ENCODE measurements at places on chromosomes 11 and 22.

DNA sequence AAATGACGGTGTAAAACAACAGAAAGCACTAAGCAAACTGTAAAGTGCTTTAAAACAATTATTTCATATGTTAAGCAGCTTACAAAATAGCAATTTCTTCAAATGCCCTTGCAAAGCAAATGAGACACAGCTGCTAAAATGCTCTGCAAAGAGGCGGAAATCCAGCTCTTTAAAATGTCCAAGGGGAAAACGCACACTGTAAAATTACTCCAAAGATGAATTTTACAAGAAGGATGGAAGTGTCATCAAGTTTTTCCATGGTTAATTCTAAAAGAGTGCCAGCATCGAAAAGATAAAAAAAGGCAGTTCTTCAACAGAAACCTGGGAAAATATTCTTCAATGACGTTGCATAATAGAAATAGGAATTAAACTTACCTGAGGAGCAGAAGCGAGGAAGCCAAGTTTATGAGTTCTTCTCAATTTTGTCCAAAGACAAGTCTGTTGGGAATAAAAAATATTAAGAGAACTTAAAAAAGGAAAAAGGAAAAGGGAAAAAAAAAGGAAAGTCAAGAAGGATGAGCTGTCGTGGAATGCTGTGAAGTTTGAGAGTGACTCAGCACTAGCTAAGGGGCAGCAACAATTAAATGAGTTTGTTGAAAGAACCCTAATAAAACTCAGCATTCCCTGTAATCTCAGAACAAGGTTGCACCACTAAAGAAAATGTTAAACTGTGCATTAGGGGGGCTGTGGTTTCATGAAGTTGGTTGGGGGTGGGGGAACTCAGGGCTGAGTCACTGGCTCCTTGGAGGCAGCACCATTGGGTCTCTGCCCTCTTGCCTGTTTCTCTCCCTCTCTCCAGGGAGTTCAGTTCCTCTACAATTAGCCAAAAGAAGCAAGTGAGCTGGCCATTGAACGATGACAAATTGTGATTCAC is 64.2 kb upstream of the BLID start:
- no peak for DNase-seq

DNA sequence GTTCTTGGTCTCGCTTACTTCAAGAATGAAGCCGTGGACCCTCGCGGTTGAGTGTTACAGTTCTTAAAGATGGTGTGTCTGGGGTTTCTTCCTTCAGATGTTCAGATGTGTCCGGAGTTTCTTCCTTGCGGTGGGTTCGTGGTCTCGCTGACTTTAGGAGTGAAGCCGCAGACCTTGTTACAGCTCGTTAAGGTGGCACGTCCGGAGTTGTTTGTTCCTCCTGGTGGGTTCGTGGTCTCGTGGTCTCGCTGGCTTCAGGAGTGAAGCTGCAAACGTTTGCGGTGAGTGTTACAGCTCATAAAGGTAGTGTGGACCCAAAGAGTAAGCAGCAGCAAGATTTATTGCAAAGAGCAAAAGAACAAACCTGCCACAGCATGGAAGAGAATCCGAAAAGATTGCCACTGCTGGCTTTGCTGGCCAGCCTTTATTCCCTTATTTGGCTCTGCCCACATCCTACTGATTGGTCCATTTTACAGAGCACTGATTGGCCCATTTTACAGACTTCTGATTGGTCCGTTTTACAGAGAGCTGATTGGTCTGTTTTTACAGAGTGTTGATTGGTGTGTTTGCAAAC is 27.1 kb upstream of the NXPE2 start:
- no peak for DNase-seq

DNA sequence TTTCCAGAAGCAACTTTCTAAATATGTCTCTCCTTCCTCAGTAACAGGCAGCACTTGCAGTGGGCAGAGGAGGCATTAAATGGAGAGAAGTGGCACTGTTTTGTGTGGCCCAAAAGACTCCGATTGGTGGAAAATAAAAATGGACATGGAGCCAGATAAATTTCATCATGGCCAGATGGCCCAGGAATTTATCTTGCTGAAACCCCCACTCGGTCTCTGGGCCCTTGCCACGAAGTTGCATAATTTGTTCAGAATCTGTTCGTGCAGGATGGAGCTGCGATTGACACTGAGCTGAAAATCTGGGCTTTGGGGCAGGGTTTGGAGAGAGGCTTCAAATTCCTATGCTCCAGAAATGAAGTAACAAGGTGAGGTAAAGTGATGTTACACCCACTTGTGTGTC is 65.5 kb downstream of the C11orf91 start:
- no peak for DNase-seq

DNA sequence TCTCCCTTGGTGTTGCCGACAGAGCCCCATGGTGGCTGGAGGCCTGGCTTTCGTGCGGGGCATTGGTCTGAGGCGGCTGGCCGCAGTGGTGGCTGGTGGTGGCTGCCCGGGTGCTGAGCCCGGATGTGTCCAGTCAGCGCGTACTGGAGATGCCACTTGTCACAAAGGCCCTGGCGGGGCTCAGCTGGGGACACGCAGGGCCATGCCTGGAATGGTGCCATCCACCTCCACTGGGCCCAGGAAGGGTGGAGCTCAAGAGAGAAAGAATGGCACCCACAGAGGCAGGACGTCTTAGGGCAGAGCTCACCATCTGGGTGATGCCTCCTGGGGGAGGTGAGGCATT is 92.5 kb downstream of the CEP164 start:
- no peak for DNase-seq

- DNase-seq = no peak
These were observed 452.9 kb downstream of the MN1 start for GRCh38 chr22:27348634-27349033.

GRCh38 chr11:111937461-111937769 is 272 bp downstream of the DIXDC1 start:
- DNase-seq = no peak

- DNase-seq = no peak
These were observed 9.1 kb downstream of the SAMM50 start for GRCh38 chr22:43964314-43964857.

GRCh38 chr22:49390954-49391353 is 436.7 kb downstream of the BRD1 start:
- no peak for DNase-seq

DNA sequence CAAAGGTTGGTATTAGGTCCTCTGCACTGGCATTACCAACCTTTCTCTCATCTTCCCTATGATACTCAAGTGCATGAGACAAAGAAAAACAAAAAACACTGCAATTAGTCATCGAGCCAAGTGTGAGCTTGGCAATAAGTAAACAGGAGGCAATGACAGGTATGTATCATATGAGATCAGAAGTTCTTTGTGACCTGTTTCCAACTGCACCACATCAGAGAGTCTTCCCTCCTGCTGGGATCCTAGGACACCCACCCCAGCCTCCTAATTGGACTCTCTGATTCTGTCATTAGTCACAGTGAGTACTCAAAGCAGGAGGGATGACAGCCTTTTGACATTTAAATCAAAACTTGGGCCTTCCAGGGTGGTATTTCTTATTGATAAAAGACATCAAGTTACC is 7.8 kb upstream of the JAML start:
- no peak for DNase-seq

GRCh38 chr11:119860561-119861094 is 131.6 kb upstream of the NECTIN1 start:
- DNase-seq = no peak

- no peak for DNase-seq
These were observed 39.2 kb downstream of the BRD1 start for GRCh38 chr22:49788504-49788903.

- DNase-seq = no peak
These were observed 4.3 kb upstream of the PARVB start for GRCh38 chr22:44019846-44020245.

DNA sequence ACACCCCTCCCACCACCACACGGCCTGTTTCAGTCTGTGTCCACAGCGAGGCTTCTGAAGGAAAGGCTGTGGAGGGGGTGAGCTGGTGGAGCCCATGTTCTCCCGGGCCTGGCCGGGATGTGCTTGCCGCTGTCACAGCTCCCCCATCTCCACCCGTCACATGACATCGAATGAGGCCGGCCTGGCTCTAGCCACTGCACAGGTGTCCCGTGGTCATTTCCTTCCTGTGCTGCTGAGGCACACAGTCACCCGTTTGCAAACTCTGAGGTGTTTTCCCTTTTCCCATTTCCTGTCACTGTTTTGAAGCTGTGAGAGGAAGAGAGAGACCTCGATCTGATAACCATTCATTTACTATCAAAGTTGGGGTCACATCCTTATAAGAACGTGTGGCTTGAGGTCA is 55.7 kb upstream of the CLDN5 start:
- no peak for DNase-seq

DNA sequence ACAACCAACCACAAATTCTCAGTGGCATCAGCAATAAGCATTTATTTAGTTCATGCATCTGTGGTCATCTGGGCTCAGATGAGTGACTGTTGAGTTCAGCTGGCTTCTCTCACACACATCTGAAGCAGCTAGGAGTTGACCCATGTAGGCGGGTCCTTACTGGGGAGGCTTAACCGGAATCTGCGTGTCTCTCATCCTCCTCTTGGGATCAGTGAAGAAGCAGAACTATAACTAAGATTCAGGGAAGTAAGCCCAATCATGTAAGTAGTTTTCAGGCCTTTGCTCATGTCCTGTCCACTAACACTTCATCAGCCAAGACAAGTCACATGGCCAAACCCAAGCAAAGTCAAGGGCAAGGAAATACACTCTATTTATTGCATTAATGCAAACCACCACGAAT is 236.2 kb downstream of the C11orf87 start:
- DNase-seq = no peak

DNA sequence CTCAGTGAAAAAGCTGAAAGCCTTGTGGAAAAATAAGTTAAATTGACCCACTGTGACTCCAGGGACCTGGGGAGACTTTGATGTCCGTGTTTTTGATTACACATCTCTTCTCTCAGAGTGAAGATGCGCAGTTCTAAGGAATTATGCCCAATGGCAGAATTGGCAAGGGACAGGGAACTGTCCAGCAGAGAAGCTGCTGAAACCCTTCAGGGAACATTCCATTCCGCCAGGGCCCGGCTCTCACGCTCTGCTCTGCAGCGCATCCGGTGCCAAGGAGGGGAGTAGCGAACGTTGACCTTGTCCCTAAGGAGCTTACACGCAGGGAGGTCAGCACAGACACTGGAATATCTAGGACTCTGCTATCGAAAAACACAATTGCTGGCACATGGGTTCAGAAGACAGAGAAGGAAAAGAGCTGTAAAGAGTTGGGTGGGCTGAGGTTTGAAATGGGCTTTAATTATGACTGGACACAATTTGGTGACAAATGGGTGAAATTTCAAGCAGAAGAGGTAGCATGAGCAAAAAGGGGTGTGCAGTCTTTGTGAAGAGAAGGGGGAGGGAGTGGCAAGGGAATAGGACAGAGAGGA is 64.5 kb upstream of the B3GAT1 start:
- DNase-seq = no peak

- no peak for DNase-seq
These were observed 702 bp downstream of the BIRC2 start for GRCh38 chr11:102347462-102348370.

GRCh38 chr11:77203901-77204753 is 76.1 kb downstream of the MYO7A start:
- DNase-seq = no peak

GRCh38 chr11:12015486-12015885 is 7.1 kb upstream of the DKK3 start:
- no peak for DNase-seq

DNA sequence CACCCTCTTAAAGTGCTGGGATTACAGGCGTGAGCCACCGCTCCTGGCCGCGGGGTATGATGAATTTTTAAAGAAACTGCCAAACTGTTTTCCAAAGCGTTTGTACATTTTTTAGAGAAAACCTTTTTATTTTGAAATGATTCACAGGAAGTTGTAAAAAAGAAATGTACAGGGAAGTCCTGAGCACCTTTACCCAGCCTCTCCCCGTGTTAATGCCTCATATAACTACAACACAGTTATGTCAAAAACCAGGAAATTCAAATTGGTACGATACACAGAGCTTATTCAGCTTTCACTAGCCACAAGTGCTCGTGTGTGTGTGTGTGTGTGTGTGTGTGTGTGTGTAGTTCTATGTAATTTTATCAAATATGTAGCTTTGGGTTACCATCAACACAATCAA is 7.0 kb upstream of the FAM118A start:
- DNase-seq = no peak

DNA sequence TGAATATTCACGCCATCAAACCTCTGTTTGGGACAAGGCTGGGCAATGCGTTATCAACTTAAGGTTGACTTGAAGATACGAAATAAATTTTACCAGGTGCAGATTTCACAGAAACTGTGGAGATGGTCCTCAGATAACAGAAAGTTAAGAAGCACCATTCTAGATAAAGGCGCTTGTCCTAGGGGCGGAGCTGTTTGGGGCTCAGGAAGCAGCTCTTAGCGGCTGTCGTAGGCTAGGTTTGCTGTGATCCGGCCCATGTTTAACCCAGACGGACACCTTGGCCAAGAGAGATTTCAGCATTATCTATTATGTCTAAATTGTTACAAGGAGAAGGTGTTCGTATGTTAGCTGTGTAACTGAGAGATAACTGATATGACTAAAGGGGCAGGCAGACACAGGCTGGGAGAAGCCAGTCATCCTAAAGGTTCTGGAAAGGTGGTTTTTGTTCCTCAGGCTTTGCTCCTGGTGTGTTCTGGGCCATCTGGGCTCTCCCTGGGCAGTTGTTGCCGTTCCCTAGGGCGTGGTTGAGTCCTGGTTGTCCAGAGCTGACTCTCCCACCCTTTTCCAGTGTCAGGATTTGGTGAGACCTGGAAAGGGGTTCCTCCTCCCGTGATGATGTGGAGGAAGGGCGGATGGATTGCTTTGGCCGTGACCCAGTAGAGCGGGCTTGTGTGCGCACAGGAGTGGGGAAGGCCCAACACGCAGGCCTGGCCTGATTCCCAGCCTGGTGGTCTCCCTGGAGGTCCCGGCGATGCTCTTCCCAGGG is 25.8 kb downstream of the TPCN2 start:
- DNase-seq = no peak

GRCh38 chr11:76495019-76495418 is 50.2 kb downstream of the EMSY start:
- DNase-seq = no peak

DNA sequence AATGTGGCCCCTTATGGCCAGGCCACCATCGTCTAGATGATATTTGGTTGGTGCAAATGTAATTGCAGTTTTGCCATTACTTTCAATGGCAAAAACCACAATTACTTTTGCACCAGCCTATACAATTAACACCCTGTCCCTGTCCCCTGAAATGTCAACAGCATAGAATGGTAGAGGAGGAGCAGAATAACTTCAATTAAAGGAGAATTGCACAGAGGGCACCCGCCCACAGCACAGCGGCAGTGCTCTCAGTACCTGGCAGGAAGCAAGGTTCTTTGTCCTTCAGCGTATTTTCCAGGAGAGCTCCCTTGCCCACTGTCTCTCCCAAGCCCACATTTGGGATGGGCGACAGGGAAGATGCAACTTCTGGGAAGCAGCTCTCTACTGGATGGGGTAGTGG is 115.3 kb downstream of the TRIM29 start:
- DNase-seq = no peak

DNA sequence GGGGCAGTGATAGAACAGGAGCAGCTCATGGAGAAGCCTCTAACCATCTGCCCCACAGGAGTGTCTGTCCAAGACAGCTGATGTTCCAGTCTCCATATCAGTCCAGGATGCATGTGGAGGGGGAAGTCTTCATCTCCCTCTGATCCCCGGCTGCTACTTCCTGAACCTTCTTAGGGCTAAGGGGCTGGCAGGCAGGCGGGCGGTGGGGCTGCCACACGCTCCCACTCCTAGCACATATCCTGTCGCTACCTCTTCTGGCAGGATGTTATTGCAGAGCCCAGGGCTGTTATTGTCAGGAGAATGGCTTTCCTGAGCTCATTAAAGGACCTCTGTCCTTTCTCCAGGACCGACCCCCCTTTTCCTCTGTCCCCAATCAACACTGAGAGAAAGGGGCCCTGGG is 25.4 kb downstream of the LRRC55 start:
- no peak for DNase-seq

- DNase-seq = no peak
These were observed 87.2 kb downstream of the LARGE2 start for GRCh38 chr11:46009647-46010046.

GRCh38 chr11:1978720-1979473 is 18.7 kb downstream of the H19 start:
- no peak for DNase-seq

Measured in stimulated activated CD8-positive, alpha-beta memory T cell treated with anti-CD3 and anti-CD28 coated beads, Interleukin-2, amount 100 ng/mL, for 1 hour (primary cell).